Fibroblast of the aortic adventitia (primary cell): ENCODE measurements at places on chromosomes 2 and 18.

- no peak for DNase-seq
These were observed 88.7 kb downstream of the NRP2 start for GRCh38 chr2:205771031-205771430.

GRCh38 chr2:237403024-237403882, 10.7 kb downstream of the COL6A3 start:
- peak; percentile 92 for DNase-seq

- DNase-seq = peak; percentile 5
These were observed 96.8 kb downstream of the ADD2 start for GRCh38 chr2:70671092-70671675.

GRCh38 chr2:111198701-111199100, 78.0 kb downstream of the BCL2L11 start:
- DNase-seq = no peak

DNA sequence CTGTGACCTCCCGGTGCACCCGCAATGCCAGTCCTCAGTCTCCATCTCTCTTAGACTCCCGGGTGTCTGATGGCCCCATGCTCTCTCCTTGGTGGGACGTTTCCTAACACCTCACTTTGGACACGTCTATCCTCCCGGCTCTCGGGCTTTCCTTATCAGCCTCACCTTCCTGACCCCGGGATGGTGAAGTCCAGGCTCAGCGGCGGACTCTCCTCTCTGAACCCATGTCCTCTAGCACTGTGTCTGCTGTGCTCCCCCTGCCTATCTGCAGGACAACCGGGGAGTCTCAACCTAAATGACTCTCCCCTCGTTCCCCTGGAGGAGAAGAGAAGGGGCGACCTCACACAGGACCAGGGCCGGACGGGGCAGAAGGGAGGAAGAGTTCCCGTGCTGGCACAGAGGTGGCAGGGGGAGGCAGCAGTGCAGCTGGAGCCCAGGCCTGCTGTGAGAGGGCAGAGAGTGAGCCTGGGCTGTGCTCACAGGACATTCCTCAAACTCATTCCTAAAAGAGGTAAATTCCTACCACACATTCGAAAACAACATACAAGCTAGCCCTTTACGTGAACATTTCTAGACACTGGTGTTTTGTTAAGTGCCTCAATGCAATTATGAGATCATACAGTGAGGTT, 41.9 kb downstream of the MBP start:
- no peak for DNase-seq

DNA sequence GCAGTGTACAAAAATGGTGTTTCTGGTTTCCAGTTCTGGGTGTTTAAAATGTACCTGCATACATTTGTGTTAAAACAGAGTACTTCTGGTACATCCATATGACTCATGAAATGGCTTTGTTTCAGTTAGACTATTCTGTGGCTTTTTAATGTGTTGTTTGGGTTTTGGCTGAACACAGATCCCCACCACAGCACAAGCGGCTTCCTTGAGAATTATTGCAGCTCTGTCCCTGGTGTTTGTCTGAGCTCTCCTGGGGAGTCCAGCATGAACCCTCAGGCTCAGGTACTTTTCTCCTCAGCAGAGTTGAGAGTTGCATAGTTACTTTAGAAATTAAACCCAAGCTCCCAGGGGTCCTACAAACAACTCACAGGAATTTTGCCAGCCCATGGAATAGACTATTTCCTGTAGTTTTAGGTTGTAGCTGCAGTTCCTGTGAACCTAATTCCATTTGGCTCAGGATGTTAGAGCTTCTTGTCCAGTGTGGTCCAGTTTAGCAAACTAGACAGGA, 64.8 kb upstream of the EML6 start:
- DNase-seq = peak; percentile 53

DNA sequence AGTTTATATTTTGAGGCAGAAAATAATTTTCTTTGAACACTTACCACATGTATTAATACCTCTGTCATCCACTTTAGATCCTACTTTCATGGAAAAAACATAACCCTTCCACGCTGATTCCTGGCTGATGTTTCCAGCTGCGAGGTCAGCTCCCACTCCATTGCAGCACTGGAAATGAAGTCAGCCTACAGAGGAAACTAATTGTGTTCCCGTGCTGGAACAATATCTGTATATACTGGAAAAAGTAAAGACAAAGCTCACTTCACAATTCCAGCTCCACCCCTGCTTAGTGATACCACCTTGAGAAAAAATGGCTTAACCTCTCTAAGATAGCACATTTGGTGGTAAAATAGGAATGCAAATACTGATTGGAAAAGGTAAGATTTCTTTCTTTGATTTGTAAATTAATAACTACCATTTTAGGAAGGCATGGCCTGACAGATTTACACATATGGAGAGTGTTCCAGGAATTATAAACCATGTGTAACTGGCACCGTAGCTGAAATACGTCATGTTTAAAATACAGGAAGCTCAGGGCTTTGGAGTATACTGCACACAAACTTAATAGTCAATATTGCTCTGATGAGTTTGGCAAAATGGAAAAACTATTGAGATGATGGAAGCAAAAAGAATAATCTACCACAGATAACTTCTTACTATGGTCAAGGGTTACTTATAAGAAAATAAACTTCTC, 90.0 kb downstream of the TRIB2 start:
- DNase-seq = no peak

DNA sequence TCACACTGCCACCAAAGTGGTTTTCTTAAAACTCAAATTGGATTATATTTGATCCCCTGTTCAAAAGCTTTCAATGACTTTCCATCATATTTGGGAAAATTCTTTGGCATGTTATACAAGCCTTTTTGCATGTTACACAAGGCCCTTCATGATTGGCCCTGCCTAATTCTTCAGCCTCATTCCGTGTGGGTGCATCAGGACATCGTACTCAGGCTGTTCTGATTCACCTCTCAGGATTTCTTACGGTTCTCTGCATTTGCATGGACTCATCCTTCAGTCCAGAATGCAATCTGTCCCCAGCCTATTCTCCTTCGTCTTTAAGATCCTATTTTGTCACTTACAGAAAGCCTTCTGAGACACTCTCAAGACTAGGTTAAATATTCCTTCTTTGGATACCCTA, 107.8 kb downstream of the LYPD1 start:
- no peak for DNase-seq

DNA sequence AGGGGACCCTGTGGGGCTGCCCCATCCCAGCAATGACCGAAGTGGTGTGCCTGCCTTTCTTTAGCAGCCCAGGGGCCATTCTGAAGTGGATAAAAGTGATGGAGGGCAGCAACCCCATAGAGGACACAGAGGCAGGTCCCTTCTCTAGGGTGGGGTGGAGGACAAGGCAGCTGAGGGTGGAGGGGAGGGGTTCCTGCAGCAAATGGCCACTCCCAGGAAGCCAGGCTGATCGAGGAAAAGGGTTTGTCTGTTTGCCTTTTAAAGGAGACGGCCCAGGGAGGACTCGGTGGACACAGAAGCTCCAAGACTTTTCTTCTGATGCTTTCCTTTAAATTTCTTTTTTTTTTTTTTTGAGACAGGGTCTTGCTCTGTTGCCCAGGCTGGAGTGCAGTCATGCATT, 272.8 kb downstream of the TWIST2 start:
- DNase-seq = no peak

DNA sequence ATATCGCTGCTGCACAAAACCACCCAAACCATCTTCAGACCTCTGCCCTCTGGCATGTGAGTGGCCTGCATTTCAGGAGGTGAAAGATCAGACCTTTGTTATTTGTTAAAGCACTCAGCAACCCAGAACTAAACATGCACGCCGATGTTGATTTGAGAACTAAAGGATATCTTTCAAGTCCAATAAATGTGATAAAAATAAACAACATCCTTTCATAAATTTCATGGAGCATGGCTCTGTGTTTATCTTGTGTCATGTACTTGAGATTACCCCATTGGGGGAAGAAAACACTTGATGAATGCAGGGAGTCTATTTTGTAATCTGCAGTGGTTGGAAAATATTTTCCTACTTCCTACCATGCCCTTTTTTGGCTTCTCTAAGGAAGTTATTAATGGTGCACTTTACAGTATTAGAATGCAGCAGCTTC, 70.8 kb upstream of the GATA6 start:
- no peak for DNase-seq

GRCh38 chr2:52178845-52179244, 1146.9 kb upstream of the NRXN1 start:
- no peak for DNase-seq

DNA sequence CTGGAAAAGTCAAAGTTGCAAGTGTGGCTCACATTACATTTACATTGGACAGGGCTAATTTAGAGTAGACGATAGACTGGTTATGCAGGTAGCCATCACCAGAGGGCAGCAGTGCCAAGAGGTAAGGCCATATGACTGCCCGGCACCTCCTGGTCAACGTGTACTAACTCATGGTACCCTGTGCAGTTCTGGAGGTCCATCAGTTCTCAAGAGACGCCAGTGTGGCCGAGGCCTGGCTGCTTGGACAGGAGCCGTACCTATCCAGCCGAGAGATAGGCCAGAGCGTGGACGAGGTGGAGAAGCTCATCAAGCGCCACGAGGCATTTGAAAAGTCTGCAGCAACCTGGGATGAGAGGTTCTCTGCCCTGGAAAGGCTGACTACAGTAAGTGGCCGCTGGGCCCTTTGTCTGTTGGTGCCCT, 65.8 kb upstream of the EML6 start:
- peak; percentile 58 for DNase-seq

DNA sequence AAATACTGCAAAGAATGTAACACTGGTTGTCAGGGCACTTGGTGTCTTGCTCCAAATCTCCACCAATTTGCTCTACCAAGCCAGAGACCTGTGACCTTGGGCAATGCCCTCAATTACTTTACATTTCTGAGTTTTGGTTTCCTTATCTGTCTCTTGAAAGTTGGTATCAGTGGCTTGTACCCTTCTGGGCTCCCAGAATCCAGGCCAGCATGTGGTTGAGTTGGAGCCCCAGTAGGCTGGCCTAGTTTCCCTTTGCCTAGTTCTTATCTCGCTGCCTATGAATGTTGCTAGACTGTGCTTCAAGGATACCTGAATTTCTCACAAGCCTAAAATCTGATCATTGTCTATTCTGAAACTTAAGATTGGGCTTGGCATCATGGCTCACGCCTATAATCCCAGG, 26.6 kb downstream of the MEP1B start:
- no peak for DNase-seq

DNA sequence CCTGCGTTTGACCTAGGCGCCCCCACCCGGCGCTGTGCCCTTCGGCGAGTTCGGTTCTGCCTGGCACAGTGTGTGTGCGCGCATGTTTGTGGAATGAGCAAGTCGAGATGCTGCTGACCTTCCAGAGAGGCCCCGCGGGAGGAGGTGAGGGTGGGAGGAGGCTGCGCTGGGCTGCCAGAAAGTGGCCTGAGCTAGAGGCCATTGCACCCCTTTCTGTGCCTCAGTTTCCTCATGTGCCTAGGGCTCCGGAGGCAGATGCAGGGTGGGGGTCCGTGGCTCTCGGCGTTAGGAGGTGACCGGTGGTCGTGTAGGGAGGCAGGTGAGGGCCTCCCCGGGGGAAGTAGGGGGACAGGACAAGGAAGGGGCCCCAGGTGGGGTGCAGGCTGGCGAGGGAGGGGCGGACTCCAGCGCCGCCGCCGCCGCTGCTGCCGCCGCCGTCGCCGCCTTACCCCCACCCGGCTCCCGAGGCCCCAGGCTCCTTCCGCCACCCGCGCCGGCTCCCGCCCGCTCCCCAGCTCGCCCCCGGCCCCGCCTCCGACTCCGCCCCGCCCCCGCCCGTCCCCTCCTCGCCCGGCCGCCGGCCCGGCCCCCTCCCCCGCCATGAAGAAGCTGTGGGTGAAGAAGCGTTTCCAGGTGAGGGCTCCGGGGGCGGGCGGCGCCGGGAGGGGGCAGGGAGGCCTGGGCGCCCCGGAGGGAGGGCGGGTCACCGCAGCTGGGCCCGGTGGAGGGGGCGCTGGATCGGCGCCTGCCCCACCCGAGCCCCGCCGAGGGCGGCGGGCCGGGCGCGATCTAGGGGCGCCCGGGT, 7.0 kb downstream of the SPEG start:
- DNase-seq = peak; percentile 48

DNA sequence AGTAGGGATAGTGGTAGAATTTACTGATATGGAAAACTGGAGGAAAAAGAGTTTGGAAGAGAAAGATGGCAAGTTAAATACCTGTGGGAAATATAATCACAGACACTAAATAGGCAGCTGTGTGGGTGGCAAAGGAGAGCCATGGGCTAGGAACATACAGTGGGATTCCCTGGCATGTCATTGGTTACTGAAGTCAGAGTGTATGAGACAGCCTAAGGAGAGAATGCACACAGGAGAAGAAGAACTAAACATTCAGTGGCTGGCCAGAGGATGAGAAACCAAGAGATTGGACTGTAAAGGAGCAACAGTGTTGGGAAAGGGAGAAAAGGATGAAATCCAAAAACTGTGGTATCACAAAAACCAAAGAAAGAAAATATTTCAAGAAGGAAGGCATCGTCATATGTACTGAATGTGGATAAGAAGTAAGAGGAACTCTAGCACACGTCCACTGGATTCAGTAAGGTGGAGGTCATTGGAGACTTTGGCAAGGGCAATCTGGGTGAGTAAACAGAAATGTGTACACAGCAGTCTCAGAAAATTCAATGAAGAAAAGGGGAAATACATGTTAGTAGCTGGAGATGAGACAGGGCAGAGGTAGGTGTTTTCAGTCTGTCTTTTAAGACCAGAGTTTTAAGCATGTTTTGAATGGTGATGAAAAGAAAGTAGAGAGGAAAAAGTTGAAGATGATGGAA, 83.3 kb downstream of the SPIRE1 start:
- no peak for DNase-seq

- DNase-seq = no peak
These were observed 13.3 kb downstream of the RAB1A start for GRCh38 chr2:65116645-65117044.

DNA sequence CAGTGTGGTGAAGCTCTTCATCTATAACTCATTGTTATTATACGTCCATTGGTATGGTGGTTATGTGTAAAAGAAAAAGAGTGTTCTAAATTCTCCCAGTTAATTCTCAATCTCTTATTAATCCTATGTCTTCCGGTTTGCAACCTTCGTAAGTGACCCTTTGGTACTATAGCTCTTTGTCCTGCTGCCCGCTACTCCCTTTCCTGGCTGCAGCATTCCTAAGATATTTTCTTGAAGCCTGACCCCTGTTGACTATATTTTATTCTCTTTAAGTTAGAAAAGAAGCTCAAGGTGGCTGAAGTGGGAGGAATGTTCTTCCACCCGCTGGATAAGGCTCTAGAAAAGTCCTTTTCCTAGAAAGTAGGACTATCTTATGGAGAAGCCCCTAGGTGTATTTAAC, 684.8 kb downstream of the SOCS6 start:
- no peak for DNase-seq

DNA sequence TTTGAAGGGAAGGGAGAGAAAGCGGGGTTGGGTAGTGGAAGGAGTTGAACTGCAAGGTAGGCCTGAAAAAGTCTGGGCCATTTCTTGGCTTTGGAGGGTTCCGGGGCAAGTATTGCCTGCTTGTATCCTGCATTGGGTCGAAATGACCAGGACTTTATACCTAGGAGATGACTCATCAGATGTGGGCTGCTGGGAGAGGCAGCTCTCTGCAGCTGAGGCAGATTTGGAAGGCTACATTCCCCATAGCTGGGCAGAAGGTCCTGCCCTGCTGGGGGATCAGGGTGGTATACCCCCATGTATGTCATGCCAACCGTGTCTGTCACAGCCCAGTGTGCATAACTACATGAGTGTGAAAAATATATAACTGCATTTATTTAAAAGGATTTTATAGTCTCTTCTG, 171.8 kb upstream of the SPRED2 start:
- DNase-seq = no peak
